Trophoblast cell (in vitro differentiated cells and primary cell): ENCODE measurements at places on chromosomes 3 and 15.

DNA sequence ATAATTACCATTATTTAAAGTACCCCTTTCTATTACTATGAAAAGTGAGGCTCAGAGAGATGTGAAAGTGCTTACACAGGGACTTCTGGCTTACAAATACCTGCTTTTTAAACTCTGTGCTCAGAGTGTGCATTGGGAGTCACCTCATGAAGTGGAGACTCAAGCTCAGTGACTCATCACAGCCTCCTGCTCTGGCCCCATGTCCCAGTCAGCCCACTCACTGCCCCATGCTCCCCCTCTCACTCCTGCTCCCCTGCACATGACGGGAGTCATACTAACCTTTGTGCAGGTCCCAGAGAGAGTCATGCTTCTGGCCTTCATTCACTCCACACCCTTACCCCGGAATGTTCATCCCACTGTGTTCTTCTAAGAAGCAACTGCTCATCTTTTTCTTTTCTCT lies 20.2 kb downstream of the CCR1 start:
- DNase-seq, result peak; percentile 45

DNA sequence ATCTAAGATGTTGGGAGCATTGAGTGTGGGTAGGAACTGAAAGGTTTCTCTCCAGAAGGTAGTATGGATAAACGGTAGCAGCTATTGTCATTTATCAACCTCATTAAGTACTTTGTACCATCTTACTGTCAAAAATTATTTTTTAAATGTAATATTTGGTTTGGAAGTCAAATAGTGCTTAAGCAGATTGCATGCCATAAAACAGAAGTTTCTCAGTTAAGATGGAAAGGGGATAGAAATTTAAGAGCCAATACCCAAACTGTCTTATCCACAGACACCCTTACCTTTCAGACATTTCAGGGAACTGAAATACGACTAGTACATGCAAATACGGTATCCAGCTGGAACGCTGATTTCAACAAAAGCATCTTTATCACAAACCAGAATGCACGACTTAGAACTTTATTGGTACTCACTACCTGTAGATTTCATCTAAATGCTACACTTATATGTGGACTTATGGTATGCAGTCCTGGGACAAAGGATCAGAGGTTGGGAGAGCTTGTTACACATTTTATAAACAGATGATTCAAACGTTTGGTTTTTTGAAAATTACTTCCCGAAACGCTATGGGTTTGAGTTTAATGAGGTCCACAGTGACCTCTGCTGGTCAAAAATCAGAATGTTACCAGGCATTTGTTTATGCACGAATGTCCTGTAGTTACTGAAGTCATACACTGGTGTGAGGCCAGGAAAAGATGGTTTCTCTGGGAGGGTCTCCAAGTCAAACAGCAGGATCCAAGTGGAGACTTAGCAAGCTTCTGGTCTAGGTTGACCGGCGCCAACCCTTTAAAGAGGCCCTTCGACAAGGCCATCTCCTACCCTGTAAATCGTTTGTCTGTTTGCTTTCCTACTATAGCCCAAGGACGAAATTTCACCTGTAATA lies 45.7 kb upstream of the DUT start:
- DNase-seq, result peak; percentile 94

DNA sequence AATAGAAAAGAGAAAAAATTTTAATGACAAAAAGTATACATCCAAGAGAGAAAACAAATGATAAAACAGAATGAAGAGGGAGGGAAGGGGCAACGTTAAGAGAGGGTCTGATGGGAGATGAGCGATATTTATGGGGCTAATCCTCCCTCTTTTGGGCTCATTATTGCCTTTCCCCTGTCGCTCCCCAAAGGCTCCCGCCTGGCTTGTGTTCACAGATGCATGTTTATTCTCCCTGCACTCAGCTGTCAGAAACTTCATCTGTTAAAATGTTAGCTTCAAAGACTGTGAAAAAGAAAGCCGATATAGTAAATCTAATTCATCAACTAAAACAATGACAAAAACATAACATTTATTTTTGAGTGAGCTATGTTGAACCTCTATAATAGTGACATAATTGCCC lies 74.3 kb downstream of the GABRB3 start:
- DNase-seq, result no peak

GRCh38 chr3:8730656-8731055 lies 2.9 kb upstream of the CAV3 start:
- no peak for DNase-seq

- no peak for DNase-seq
Measured at GRCh38 chr3:156606729-156607128, 51.8 kb upstream of the SSR3 start.

DNA sequence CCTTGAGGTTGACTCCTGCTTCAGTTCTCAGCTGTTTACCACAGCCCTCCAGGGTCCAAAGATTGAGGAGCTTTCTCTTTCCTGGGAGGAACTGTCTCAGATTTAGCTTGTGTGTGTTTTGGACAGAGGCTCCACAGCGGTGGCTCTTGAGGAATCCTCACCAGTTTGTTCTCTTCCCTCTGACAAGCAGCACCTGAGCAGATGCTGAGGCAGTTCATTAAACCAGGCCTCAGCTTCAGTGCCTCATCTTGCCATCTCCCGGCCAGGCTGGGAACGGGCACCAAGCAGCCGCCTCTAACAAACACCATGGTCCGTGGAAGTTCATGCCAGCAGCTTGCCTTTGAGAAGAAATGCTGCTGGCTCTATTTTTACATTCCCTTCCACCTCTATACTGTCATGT lies 25.8 kb upstream of the TIMP4 start:
- DNase-seq, result peak; percentile 68

- DNase-seq, result no peak
Measured at GRCh38 chr15:83955806-83956265, 279.7 kb upstream of the GOLGA6L4 start.

GRCh38 chr3:190877925-190878324 lies 15.4 kb upstream of the GMNC start:
- no peak for DNase-seq

GRCh38 chr3:63979093-63979885 lies 44.0 kb downstream of the PSMD6 start:
- DNase-seq, result peak; percentile 71

- DNase-seq, result peak; percentile 40
Measured at GRCh38 chr3:190593075-190593474, 79.2 kb downstream of the IL1RAP start.

DNA sequence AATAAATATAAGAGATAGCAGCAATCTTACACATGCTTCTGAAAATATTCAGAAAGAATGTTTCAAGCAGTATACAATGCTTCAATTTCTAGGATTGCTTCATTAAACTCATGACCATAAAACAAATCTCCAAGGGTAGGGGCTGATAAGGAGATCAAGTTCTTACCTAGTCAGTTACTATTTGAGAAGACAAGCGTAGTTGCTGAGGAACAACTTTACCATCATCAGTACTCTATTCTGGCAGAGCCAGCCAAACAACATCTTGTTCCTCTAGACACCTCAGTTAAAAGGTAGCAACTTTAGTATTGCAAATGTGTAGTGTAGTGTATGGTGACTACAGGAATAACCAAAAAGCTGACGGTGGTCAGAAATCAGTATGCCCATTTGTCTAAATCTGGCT lies 85.4 kb upstream of the CHRM5 start:
- DNase-seq, result peak; percentile 50

DNA sequence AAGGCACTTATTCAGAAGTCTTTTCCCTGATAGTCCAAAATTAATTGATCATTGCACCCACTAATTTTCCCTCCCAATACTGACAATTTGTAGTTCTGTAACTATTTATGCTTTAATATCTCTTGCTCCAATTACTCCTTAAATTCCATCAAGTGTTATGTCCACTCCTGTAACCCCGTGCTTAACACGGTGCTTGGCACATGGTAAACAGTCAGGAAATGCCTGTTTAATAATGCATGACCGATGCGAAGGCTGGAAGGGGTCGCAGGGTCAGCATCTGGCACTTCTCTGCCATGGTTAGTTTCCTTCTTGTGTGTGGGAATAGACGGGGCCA lies 553 bp upstream of the SEC22A start:
- DNase-seq, result no peak

DNA sequence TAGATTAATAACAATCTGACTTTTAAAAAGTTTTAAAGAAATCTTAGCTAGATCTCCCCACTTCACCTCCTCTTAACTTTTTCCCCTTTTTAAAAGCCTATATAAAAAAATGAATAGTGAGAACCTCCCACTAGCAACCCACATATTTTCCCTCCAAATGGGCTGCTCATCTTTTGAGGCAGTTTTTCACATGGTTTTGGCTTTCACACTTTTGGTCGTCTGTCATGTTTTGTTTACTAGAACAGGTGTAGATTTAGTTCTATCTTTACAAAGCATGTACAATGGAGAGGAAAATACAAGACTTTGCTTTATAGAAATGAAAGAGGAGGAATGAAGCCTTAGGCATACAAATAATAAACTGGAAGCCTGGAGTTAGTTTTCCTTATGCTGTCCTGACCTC lies 126.7 kb upstream of the EOMES start:
- DNase-seq, result no peak

- DNase-seq, result no peak
Measured at GRCh38 chr15:72781631-72782030, 1.9 kb downstream of the ADPGK start.

DNA sequence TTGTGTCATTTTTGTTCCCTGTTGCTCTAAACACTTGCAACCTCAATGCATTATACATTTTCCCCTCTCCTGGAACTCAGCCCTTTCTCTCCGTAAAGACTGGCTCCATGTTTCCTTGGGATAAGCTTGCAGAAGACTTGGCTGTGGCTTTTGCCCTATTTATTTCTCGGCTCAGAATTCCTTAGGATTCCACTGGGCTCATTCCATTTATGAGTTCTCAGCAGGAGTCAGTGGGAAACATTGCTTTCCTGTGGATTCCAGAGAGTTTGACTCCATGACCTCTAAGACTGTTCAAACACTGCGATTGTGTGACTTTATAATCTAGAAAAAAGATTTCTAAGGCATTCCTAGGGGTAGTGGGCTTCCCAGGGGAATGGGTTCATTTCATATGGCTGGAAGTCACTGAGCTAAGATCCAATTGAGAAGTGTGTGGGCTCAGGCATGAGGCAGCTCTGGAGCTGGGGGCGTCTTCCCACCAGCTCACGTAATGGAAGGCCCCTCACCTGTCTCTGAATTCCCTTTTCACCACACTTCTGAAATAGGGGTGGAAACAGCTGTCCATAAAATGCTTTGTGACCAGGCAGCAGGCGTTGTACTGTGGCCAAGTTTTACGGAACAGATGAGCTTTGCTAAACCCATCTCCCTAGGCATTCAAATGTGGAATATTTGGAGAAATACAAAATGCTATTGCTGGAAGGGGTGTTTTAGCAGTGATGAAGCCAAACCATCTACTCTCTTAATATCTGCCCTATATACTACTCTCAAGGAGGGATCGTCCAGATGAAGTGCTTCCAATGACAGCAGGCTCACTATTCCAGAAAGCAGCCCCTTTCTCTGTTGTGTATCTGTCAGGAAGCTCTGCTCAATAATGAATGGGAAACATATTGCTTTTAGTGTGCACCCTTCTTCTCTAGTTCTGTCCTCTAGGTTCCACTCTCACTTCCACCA lies 91.8 kb upstream of the BCL6 start:
- DNase-seq, result peak; percentile 41

DNA sequence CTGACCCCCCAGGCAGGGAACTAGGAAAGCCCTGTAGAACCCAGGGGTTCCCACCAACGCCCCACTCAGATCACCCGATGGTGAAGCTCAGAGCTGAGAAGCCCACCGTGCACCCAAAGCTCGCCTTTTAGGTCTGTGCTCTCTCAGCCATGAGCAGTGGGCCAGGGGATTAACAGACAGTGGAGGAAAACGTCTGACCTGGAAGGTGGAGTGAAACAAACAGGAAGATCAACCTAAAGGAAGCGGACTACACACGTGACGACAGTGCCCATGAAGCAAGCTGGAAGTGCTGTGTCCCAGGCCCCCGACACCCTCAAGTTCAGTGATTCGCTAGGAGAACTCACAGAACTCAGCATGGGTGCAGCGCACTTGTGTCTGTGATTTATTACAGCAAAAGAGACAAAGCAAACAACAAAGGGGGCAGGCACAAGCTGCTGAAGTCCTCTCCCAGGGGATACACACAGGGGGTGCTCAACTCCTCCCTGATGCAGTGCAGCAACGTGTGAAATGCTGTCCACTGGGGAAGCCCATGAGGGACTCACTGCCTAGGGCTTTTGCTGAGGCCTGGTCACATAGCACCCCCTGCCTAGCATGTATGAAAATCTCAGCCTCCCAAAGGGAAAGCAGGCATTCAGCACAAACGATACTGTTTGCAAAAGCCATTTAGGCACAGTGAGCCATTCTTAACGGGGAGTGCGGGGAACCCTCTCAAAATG lies 43.5 kb downstream of the CFAP92 start:
- DNase-seq, result no peak

- DNase-seq, result peak; percentile 9
Measured at GRCh38 chr3:141242377-141243092, 10.9 kb downstream of the PXYLP1 start.

DNA sequence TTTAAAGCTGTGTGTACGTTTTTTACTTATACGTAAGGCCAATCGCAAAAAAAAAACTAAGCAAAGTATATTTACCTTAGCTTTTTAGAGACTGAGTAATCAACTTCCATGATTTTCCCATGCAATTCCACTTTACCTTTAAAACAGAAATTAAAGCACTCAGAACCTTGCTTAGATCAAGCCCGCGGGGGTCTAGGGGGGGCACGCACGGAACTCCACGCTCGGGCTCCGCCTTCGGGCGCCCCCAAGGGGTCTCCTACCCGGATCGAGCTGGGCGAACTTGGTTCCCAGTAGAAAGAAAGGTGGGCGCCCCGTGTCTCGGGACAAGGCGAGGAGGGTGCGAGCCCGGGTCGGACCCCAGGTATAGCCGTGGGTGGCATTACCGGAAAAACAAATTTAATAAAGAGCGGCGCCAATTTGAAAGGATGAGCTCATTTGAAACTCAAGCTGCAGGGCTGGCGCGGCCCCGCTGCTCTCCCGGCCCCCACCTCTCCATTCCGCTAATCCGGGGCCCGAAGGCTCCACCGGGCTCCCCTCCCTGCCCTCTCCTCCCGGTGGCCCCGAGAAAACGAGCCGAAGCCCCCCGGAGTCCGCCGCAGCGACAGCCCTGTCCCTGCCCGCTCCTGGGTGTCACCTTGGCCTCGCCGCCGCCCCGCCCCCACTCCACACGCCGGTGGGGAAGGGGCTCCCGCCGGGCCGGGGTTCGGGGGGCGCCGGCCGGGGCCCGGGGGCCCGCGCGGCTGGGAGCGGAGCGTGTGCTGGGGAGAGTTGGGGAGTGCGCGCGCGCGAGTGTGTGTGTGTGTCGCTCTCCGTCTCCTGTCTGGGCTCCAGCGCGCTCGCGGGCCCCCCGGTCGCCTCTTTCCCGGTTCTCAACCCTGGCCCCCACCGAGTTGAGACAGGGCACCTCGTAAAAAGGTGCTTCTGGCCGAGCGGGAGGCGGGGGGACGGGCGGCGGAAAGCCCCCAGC lies 1.5 kb downstream of the IGF2BP2 start:
- DNase-seq, result peak; percentile 42

DNA sequence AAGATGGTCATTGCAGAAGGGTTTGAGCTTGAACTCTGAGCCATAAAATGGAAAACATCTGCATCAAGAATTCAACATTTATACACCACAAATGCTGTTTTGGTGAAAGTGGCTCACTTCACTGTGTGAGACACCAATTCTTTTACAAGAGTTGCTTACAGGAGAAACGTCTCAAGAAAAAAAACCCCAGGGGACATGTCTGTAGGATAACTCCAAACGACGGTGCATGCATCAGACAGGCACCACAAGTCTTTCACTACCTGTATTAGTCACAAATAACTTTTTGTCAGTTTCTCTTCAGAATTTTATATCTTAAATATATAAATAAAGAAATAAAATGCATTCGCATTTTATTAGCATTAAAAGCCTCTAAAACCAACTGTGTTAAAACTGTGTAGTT lies 164.3 kb downstream of the EFHB start:
- DNase-seq, result no peak

- no peak for DNase-seq
Measured at GRCh38 chr15:96442076-96442475, 111.6 kb downstream of the NR2F2 start.
